ENCODE measurements at places on chromosomes 2 and 18.

- no peak for DNase-seq
These were observed 124.3 kb downstream of the XRCC5 start for GRCh38 chr2:216233281-216233995.

GRCh38 chr2:47091118-47091517, 64.0 kb downstream of the STPG4 start:
- peak; percentile 83 for DNase-seq

GRCh38 chr2:777546-777945, 100.3 kb upstream of the TMEM18 start:
- no peak for DNase-seq

DNA sequence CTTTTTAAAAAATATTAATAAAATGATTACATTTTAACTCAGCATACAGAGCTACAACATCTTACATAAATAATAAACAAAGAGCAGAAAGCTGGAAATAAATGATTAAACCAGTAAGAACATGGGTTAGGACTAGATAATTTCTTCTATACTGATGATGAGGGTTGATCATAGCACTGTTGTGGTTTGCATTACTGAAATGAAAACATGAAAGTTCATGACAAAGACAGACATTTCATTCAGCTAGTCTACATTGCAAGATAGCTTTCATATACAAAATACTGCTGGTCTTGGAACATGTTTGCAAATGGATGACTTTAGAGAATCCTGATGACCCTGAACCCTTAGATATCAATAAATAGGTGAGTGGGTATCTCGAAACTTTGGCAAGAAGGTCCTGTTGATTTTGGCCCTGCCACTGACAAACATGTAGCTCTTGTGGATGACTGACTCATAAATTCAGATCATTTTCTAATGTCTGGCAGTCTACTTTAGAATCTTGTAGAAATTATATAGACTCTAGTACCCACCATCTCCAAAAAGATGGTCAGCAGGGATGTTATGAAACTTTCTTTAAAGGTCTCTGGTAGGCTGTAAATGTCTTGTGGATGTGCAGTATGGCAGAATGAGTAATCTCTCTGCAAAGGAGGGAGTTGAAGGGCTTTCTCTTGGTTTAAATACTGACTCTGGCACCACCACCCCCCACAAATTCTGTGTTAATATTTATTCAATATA, 15.5 kb upstream of the CDC42EP3 start:
- no peak for DNase-seq

DNA sequence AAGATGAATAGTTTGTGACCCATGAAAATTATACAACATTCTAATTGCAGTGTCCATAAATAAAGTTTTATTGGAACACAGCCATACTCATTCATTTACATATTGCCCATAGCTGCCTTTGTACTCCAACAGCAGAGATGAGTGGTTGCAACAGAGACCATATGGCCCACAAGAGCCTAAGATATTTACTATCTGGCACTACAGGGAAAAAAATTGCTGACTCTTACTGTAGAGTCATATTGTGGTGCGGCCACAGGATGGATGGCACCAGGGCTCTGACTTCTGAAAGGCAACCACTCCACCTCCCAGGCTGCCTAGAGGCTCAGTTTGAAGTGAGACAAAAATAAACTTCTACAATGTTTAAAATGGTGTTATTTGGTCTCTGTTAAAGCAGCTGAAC, 404.0 kb upstream of the ATP5MC3 start:
- DNase-seq: no peak

- no peak for DNase-seq
These were observed 826.4 kb downstream of the SOCS6 start for GRCh38 chr18:71115261-71115660.

GRCh38 chr18:33761363-33761762, 183.3 kb downstream of the ASXL3 start:
- DNase-seq: peak; percentile 65

- peak; percentile 87 for DNase-seq
These were observed 103.9 kb upstream of the HS6ST1 start for GRCh38 chr2:128422571-128422970.

GRCh38 chr2:233076749-233077148, 16.6 kb downstream of the INPP5D start:
- DNase-seq: no peak

GRCh38 chr18:58088691-58089065, 44.7 kb downstream of the NEDD4L start:
- no peak for DNase-seq

DNA sequence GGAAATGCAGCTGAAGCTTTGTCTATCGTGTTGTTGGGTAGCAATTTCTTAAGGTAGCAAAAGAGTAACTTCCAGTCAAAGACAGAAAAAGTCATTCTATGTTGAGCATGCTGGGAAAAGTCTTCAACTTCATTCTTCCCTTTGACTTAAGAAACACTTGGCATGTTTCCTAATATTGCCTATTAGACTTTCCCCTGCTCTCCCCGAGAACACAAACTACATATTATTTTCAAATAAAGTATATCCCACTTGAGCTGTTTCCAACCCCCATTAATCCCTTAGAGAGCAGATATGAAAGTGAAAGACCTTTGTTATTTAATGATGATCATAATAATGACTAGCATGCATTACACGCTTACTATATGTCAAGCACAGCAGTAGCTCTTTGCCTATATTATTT, 136.0 kb upstream of the SPOPL start:
- DNase-seq: no peak

GRCh38 chr18:11136241-11136640, 13.1 kb downstream of the PIEZO2 start:
- DNase-seq: no peak

DNA sequence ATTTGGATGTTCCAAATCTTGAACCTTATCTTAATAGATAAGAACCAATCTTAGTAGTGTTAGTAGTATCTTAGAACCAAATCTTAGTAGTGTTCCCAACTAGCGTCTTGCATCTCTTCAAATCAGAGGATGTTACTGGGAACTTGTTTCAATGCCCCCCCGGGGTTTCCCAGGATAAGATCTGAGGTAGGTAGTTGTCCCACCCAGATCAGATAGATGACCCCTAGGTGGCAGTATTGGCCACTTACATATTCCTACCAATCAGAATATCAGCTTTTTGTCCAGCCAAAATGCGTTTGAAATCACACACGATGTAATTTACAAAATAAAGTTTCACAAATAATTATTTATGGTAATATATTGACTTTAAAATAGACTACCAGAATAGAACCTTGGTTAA, 314.8 kb downstream of the MBD2 start:
- peak; percentile 9 for DNase-seq

- DNase-seq: no peak
These were observed 36.0 kb downstream of the ATIC start for GRCh38 chr2:215347878-215348277.

GRCh38 chr2:26458365-26459042, 19.4 kb downstream of the OTOF start:
- DNase-seq: no peak

- no peak for DNase-seq
These were observed 4.6 kb upstream of the ADD2 start for GRCh38 chr2:70772486-70773155.

GRCh38 chr18:21389283-21389682, 147.3 kb downstream of the GREB1L start:
- no peak for DNase-seq

DNA sequence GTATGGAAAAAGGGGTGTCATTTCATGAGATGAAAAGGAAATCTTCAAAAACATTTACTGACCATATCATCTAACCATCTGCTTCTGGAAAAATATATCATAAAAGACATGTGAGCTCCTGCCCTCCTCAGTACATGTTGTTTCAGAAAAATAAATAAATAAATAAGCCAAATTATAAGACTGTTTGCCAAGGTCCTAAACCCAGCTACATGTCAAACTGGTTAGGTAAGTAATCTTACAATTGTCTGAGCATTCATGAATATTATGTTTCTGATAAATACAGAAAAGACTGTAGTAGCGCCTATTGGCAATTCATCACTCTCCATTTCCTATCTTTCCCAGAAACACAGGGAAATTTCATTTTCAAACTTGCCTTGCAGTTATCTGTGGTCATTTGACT, 138.9 kb upstream of the SETBP1 start:
- DNase-seq: no peak

DNA sequence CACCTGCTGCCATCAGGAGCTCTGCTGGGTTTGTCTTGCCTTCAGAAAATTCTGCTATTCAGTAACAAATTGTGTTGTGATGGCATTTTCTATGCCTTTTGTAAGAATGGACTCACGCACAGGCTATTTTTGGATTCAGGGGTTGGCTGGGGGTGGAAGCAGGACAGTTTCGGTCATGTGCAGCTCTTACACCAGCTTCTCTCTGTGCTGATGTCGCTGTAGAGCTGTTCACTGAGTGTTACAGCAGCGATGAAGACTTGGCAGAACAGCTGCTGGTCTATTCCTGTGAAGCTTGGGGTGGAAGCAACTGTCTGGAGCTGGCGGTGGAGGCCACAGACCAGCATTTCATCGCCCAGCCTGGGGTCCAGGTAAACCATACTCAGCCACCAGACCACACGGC, 49.2 kb downstream of the TRPM8 start:
- peak; percentile 43 for DNase-seq

GRCh38 chr2:55137024-55137958, 87.0 kb upstream of the RTN4 start:
- DNase-seq: no peak

GRCh38 chr2:177265824-177266817, 1.6 kb upstream of the NFE2L2 start:
- DNase-seq: peak; percentile 87

GRCh38 chr2:28411166-28411755, 18.6 kb downstream of the FOSL2 start:
- DNase-seq: no peak

DNA sequence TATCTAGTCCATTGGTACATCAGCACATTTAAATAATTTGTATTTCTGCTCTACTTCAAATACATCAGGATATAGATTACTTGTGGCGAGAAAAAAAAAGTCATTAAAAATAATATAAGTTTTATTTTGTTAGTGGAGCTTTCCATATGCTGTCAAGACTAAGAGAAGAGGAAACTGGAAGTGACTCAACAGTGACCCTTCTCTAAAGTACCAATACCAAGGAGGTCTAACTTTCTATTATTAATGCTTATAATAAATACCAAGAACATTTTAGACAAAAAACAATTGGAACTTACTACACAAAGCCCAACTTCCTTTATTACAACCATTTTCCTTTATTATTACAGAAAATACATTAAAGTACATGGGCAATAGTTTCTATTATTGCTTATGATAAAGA, 39.8 kb downstream of the TTR start:
- DNase-seq: no peak

- no peak for DNase-seq
These were observed 54.2 kb upstream of the ACSL3 start for GRCh38 chr2:222806526-222807137.

DNA sequence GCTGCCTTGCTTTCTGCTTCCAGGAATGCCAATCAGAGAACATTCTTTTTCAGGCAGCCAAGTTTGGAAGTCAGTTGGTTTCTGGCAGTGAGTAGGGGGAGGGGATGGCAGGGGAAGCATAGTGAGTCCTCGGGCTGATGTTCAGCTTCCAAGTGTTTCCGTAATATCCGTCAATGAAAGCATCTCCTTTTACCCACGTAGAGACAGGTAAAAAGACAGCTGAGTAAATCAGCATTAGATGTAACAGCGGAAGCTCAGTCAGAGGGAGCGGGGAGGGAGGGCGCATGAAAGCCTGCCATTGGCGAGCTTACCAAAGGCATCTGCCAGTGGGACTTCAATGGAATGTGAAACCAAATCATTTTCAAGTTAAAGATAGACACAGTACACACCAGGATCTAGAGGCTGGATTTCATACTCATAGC, 117.1 kb upstream of the DTNA start:
- DNase-seq: peak; percentile 73

GRCh38 chr2:27296481-27296880, 11.8 kb downstream of the UCN start:
- DNase-seq: peak; percentile 66

- no peak for DNase-seq
These were observed 85.8 kb downstream of the PLA2R1 start for GRCh38 chr2:159976527-159977160.

GRCh38 chr2:204021290-204022081, 84.9 kb downstream of the ICOS start:
- peak; percentile 2 for DNase-seq

GRCh38 chr18:55321265-55322177, 266.5 kb downstream of the TCF4 start:
- peak; percentile 93 for DNase-seq

DNA sequence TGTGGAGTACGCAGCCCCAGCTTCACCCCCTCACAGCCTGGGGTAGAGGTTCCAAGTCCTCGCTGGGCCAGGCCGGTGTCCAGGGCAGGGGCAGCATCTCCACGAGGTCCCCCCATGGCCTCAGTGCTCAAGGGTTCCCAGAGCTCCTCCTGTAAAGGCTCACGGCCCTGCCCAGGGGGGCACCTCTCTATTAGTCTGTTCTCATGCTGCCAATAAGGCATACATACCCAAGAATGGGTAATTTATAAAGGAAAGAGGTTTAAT, 38.8 kb downstream of the TDRD15 start:
- DNase-seq: no peak

DNA sequence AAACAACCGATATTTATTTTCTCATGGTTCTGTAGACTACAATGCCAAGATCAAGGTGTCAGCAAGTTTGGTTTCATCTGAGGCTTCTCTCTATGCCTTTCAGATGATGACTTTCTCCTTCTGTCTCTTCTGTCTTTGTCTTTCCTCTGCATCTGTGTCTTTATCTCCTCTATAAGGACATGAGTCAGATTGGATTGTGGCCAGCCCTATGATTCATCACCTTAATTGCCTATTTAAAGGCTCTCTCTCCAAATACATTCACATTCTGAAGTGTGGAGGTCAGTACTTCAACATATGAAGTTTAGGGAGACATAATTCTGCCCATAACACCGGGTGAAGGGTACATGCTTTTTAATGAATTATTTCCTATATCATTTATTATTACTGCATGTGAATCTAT, 71.2 kb upstream of the CNTNAP5 start:
- peak; percentile 0 for DNase-seq

GRCh38 chr2:36489281-36489680, 108.7 kb downstream of the FEZ2 start:
- DNase-seq: peak; percentile 63

- no peak for DNase-seq
These were observed 206.7 kb downstream of the HDAC4 start for GRCh38 chr2:239193925-239194677.

DNA sequence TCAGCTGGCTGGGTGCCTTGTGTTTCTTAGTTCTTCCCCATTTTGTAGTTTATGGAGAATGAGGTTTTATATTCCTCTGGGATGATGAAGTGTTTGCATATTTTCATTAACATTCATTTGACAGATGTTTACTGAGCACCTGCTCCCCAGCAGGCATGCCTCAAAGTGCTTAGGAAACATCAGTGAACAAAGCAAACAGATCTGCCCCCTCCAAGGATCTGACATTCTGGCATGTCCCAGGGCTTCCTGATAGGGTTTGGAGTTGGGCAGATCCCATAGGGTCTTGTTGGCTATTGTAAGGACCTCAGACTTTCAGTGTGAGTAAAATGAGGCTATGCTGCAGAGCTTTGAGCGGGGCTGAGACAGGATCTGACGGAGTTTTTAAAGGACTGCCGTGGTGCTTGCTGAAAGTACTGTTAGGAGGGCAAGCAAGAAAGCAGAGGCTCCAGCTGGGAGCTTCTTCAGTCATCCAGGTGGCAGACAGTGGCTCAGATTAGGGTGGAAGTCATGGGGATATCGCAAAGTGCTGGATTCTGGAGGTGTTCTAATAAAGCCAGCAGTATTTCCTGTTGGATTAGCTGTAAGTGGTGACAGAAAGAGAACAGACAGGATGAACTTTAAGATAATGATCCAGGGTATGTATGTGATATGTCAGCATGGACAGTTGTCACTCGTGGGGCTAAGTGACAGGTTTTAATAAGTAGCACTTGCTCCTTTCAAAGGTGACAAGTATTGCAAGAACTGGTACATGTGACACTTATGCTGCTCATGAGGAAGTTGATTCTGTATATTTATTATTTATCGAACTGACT, 11.3 kb upstream of the IAH1 start:
- DNase-seq: no peak
